ENCODE measurements at places on chromosomes 5 and 9.

DNA sequence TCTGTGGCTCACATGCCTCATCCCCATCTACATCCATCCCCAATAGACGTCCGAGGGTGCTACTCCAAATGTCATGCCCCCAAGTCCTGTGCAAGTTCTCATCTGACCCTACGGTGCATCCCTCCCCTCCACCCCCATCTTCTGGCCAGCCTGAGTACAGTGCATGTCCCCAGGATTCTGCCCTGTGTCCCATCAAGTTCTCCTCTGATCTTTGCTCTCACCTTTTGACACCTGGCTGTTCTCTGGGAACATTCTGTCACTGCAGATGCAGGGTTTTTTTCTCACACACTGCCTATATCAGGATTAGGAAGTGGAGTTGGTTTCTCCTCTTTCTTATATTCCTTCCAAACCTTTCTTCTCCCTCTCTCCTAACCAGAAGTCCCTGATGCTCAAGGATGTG, 377.2 kb downstream of the GADD45G start:
- no peak for DNase-seq

GRCh38 chr5:121915765-121916164, 46.0 kb upstream of the SRFBP1 start:
- DNase-seq, result no peak

GRCh38 chr5:119312403-119312802, 43.4 kb upstream of the TNFAIP8 start:
- no peak for DNase-seq

DNA sequence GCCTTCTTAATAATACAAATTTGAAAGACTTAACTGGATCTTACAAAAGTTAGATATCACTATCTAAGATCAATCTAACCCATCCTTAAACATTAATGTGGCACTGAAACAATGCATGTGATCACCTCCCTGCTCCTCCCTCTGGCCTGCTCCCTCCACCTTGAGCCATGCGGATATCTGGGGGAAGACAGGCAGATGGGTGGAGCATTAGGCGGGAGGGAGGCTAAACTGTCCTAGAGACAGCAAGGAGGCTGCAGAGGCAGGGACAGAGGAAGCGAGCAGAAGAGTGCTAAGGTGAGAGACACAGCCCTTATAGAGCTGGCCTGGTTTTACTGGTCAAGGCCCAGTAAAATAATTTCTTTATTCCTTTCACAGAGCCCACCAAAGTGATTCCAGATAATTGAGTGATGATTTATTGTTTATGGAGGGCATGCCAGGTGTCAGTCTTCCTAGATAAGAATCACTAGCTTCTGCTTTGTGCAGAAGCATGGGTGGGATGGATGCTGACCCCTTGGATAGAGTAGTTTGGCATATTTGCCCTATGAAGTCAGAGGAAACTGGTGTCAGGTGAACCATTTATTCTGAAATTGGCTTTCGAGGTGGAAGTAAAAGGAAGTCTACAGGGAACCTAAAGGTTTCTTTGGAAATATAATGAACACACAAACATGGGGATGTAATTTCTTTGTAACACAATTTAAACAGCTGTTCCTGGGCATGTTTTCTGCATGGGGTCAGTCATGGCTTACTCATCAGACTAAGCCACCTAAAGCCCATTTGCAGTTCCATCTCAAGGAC, 188.3 kb downstream of the GNAQ start:
- no peak for DNase-seq

GRCh38 chr5:73564675-73565074, 764 bp downstream of the ANKRA2 start:
- DNase-seq, result no peak

GRCh38 chr9:129483415-129484351, 137.2 kb downstream of the C9orf50 start:
- no peak for DNase-seq

- no peak for DNase-seq
Observed at GRCh38 chr5:66307647-66308241, 163.6 kb downstream of the SREK1 start.

- DNase-seq, result no peak
Observed at GRCh38 chr5:107376546-107377276, 294.0 kb downstream of the EFNA5 start.

- DNase-seq, result no peak
Observed at GRCh38 chr5:143506836-143507552, 103.5 kb upstream of the NR3C1 start.

DNA sequence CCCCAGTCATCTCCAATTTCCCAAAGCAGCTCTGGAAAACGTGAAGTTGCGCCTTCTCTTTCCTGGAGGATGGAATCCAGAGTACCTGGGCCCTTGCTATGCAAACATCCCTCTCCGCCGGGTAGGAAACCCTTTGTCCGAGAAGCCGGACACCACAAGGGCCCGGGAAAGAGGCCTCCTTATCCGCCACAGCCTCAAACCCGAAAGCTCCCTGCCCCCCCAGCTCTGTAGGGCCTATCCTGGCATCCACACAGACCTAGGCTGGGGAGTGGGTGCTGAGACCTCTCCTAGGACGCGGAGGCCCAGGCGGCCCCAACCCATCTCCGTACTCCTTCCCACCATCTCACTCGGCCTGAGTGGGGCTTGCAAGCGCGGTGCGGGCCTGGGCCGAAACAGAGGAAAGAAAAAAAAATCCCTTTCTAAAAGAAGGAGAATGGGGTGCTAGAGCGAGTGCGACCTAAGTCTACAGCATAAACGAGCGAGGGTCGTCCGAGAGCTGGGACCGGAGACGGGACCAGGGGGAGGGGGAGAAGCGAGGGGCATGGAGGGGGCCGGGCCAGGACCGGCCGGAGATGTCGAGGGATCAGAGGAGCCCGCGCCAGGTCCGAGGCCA, 624 bp downstream of the FBXW11 start:
- no peak for DNase-seq

DNA sequence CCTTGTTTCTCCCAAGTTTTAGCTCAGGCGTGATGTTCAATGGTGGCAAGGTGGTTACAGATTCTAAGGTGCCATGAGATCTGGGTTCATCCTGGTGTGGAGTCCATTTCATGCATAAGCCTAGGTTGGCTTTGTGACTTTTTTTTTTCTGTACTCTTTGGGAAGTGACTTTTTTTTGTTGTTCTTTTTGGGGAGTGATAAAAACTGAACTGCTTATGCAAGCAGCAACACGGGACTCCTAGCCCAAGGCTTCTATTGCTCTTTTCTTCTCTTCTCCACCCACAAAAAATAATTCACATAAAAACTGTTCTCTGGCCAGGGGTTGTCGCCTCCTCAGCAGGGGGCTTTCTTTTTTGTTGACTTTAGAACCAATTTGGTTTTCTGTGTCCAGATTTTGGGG, 15.4 kb downstream of the STC2 start:
- no peak for DNase-seq

DNA sequence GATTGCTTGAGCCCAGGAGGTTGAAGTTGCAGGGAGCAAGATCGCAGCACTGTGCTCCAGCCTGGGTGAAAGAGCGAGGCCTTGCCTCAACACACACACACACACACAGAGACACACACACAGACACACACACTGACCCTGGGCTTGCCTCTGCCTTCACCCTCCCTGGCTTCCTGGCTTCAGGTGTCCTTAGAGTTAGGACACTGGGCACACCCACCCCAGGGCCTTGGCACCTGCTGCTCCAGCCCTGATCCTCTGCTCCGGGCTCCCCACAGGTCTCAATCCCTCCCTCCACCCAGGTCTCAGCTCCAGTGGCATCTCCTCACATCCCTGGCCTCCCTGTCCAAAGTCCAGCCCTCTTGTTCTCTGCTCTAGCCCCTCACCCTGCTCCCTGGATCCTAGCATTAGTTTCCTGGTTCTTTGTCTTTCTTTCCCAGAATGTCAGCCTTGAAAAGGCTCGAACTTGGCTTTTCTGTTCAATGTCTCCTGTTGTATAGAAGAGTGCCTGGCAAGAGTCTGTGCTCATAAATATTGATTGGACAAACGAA, 212.9 kb downstream of the C9orf50 start:
- DNase-seq, result no peak

- DNase-seq, result no peak
Observed at GRCh38 chr9:14288433-14288832, 25.5 kb downstream of the NFIB start.

- DNase-seq, result no peak
Observed at GRCh38 chr5:107646418-107646817, 24.3 kb downstream of the EFNA5 start.

DNA sequence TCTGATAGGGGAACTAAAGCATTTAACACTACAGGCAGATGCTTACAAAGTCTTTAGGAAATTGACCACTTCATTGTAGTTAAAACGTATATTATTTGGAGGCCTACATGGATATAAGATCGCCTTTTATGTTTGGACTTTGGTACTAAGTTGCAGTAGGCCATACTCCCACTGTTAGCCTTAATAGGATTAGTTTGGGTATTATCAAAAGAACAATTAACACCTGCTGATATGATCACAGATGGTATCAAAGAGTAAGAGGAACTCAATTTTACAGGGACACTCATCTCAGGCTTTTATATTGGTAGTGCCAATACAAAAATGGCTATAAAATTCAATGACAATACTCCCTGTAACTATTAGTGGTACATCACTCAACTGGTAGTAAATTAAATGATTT, 1183.0 kb downstream of the MAT2B start:
- no peak for DNase-seq

DNA sequence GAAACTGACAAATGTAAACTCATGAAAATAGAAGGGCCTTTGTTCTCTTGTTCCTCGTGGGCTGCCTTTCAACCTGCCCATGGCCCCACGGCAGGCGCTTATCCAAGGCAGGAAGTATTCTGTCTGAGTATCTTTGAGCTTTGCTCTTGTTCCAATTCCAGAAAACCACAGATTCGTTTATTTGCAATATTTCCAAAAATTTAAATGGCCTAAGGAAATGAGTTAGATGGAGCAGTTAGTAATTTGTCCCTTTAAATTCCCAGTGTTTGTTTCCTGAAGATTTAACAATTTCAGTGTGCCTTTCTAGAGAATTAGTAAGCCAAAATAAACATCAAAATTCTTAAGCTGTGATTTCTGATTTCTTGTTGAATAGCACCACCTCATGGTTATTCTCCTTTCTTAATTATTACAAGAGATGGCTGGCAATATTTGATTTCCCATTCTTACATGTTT, 299.4 kb upstream of the RASA1 start:
- no peak for DNase-seq

- DNase-seq, result no peak
Observed at GRCh38 chr5:75472973-75473372, 38.5 kb downstream of the CERT1 start.

DNA sequence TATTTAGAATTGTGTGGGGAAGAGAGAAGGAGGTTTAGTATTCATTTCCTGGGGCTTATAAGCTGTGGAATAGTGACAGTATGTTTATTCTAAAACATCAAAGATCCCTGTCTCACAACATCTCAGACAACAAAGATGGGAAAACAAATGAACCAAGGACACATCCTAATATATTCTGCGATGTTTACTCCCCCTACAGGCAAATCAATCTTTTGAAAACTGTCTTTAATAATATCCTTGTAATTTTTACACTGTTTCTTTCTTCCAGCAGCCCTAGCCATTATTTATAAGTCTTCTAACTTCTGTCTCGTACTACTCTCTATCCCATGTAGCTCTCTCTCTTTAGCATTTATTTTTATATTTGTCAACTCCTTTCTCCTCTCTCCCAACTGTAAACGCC, 33.5 kb upstream of the TMEM252 start:
- no peak for DNase-seq

GRCh38 chr5:12111261-12111660, 207.0 kb upstream of the CTNND2 start:
- no peak for DNase-seq

- DNase-seq, result no peak
Observed at GRCh38 chr9:36967997-36968396, 66.1 kb downstream of the PAX5 start.

DNA sequence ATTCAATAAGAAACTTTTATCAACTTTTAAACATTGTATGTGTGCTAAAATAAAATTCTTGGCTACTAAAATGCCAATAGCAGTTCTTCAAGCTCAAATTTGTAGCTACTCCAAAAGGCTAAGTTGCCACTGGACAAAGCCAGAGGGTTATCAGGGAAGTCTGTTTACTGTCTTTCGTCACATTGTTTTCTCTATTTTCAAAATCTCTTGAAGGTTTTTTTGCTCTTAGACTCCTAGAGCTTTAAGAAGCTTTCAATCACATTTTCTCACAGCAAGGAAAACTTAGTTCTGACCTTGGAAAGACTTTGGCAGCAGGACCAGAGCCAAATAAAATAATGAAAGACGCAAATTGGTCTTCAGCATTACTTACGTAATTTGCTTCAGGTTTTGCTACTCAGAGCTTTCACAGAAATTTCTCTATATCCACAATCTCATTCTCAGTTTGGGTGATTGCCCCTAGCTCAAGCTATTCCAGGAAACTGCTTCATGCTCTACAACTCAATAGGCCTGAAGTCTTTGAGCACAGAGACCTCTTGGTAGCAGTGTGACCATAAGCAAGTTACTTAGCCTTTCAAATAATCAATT, 257.7 kb downstream of the GABRG2 start:
- no peak for DNase-seq

- no peak for DNase-seq
Observed at GRCh38 chr9:38177680-38178079, 108.7 kb upstream of the SHB start.

GRCh38 chr5:150298701-150299451, 3.8 kb downstream of the ARSI start:
- no peak for DNase-seq

DNA sequence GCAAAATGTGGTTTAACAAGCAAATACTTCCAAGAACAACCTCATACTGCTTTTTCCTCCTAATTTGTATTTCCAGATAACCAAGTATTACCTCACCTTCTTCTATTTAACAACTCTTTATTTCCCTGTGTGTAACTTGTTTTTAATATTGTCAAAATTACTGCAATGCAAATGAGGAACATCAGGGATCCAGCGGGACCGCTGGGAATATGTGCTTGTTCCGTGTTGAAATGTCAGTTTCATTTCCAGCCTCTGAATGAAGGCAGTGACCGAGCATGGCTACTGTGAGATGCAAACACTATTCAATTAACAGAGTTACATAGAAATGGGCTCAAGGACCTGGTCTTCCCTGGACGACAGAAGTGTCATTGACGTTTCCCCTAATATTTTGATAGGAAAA, 110.8 kb upstream of the CTSL start:
- no peak for DNase-seq

GRCh38 chr5:80754900-80755299, 100.1 kb upstream of the DHFR start:
- no peak for DNase-seq

DNA sequence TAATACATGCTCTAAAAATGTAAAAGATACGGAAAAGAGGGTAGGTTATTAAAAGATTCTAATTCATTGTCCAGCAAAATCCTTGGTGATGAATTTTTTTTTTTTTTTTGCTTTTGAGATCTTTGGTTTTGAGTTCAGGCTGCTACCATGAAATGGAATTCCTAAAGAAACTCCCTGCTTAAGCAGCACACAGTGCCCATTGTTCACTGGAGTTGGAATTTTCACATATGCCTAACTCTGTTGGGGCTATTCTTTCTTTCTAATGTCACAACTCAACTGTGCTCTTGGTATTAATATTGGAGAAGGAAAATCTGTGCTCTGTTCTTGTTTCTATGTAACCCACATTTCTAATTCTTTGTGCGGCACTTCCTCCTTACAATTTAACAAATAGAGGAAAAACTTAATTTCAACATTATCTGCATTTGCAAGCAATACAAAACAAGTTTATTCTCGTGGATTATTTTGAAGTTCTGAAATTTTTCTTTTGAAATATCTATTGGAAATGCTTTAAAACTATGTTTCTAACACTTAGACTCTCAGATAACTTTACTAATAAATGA, 21.6 kb downstream of the MATR3 start:
- no peak for DNase-seq

Measured in esophagus squamous epithelium (tissue), 5 donors.